SJSA1 (cell line): ENCODE measurements at places on chromosomes 4 and X. TPM values are rescaled to one million over a fixed set of nuclear protein-coding genes. Genes with fewer than 3 reads are reported as not detected.

Gene CSAG1
- total RNA-seq = not detected in 2 replicates

Gene NOA1
- 11.6 and 13.1 TPM in 2 replicates for total RNA-seq

Gene SMIM10
- total RNA-seq = 10.7 and 13.2 TPM in 2 replicates

Gene PPP1R3F
- 6.5 and 6.8 TPM in 2 replicates for total RNA-seq

Gene XAGE1B
- total RNA-seq = not detected in 2 replicates

Gene RTL9
- 0.11 TPM in 1 of 2 replicates, not detected in the other for total RNA-seq

Gene DDIT4L
- total RNA-seq = 2.1 and 2.6 TPM in 2 replicates

Gene MAPK10
- 18.6 and 24.7 TPM in 2 replicates for total RNA-seq

Gene ADAMTS3
- 0.45 and 0.81 TPM in 2 replicates for total RNA-seq

Gene ATOH1
- total RNA-seq = not detected in 2 replicates

Gene PDLIM5
- total RNA-seq = 84.2 and 133 TPM in 2 replicates

Gene SHISA3
- 0.05 TPM in 1 of 2 replicates, not detected in the other for total RNA-seq

Gene BEND2
- total RNA-seq = not detected in 2 replicates

Gene RBM46
- not detected in 2 replicates for total RNA-seq

Gene GABRB1
- total RNA-seq = not detected in 2 replicates

Gene UGT2B7
- total RNA-seq = not detected in 2 replicates

Gene EGF
- 9.6 and 28.0 TPM in 2 replicates for total RNA-seq

Gene BEX2
- total RNA-seq = not detected in 2 replicates

Gene PHEX
- 0.16 TPM in 1 of 2 replicates, not detected in the other for total RNA-seq

Gene MID1
- 9.4 and 14.8 TPM in 2 replicates for total RNA-seq

Gene TEX13C
- not detected in 2 replicates for total RNA-seq

Gene SRPX
- total RNA-seq = 8.5 and 13.4 TPM in 2 replicates

Gene SLC10A3
- total RNA-seq = 10.1 and 19.9 TPM in 2 replicates

Gene TAF7L
- 0.08 TPM in 1 of 2 replicates, not detected in the other for total RNA-seq

Gene PIM2
- total RNA-seq = 8.0 and 10.8 TPM in 2 replicates

Gene KLHL5
- total RNA-seq = 79.3 and 80.8 TPM in 2 replicates

Gene TAPT1
- 8.9 and 9.6 TPM in 2 replicates for total RNA-seq

Gene DIPK2B
- not detected in 2 replicates for total RNA-seq

Gene HDAC6
- 47.9 and 77.7 TPM in 2 replicates for total RNA-seq

Gene NAT8L
- total RNA-seq = not detected in 2 replicates

Gene CYTL1
- 0.76 and 1.3 TPM in 2 replicates for total RNA-seq

Gene SSX4B
- 0.11 TPM in 1 of 2 replicates, not detected in the other for total RNA-seq

Gene PLAC8
- 123 and 141 TPM in 2 replicates for total RNA-seq

Gene NMU
- not detected in 2 replicates for total RNA-seq

Gene FHIP1A
- total RNA-seq = 0.53 and 3.0 TPM in 2 replicates

Gene FGF5
- total RNA-seq = 2.5 and 6.4 TPM in 2 replicates

Gene CT55
- total RNA-seq = not detected in 2 replicates

Gene PCDH10
- not detected in 2 replicates for total RNA-seq

Gene SSX3
- total RNA-seq = not detected in 2 replicates

Gene PABPC1L2A
- total RNA-seq = not detected in 2 replicates

Gene HTN3
- total RNA-seq = not detected in 2 replicates

Gene SOD3
- 1.7 and 2.0 TPM in 2 replicates for total RNA-seq

Gene ADAM29
- total RNA-seq = not detected in 2 replicates
